ENCODE measurements at places on chromosomes 6 and 20.

DNA sequence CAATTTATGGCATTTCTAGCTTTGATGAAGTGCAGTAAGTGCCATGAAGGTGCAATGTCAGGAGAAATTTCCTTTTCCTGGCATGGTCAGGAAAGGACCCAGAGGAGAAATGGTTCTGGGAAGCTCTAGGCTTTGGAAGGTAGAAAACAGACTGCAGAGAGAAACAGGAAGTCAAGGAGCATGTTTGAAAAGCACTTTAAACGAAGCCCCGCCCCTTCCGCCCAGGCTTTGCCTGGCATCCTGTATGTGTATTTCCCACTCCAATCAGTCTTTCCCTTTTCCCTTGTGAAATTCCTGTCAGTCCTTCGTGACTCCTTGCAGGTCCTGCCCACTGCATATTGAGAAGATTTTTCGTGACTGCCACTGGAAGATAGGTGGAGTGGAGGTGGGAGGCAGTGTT lies 320.9 kb upstream of the SASH1 start:
- DNase-seq: no peak

GRCh38 chr6:25706314-25707014 lies 48.1 kb upstream of the SLC17A4 start:
- no peak for DNase-seq

GRCh38 chr6:127951172-127951917 lies 50.5 kb upstream of the THEMIS start:
- DNase-seq: no peak

DNA sequence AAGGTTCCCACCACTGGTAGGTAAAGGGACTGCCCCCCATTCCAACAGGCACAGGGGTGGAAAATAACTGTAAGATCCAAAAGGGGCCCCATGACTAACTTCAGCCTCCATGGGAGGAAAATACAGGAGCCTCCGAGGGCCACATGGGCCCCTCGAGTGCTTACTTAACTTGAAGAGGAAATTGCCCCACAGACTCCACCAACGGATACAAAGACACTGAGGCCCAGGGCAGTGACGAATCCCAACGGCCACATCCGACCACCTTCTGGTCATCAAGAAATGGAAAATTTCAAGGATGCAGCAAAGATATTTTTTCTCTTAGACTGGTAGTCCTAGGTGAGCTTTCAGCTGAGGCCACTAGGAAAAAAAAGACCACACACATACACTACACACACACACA lies 116.0 kb upstream of the MRPS10 start:
- no peak for DNase-seq

DNA sequence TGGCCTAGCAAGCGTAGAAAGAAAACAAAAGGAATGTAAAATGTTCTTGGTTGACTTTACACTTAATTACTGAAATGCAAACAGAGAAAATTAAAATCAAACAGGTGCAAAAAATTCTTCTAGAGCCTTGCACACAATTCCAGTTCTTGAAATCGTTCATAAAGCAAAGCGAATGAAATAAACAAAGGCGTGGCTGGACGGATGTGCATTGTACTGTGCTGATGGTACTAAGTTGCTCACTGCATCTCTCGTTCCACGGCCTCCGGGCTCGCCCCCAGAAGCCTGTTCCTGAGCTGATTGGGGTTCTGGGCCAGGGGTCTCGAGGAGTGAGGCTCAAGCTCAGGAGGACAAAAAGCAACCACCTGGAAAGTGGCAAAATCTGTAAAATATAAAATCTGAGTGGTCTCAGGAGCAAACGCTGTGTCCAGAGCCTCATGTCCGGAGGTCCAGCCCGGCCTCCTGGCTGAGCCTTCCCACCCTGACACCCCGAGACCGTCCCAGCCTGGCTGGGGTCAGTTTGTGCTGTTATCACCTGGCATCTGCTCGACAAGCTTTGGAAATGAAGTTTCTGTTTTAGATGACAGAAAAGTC lies 71.3 kb downstream of the TTLL2 start:
- no peak for DNase-seq

DNA sequence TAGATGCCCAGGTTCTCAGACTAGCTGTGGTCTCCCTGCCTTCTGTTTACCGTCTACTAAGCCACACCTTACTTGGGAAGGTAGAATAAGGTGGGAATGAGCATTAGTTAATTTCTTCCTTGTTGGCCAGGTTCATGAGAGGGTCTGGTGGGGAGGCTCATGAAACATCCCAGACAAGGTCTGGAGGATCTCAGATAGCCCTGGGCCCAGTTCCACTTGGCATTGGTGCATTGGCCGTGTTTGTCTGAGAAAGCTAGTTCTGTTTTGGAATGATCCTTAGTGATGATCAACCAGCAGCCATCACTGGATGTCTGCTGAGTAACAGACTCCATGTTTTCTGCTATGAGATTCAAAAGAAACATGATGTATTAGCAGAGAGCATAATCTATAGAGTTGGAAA lies 155.1 kb downstream of the SLC24A3 start:
- no peak for DNase-seq

GRCh38 chr20:48364688-48365421 lies 462.9 kb downstream of the PREX1 start:
- no peak for DNase-seq

DNA sequence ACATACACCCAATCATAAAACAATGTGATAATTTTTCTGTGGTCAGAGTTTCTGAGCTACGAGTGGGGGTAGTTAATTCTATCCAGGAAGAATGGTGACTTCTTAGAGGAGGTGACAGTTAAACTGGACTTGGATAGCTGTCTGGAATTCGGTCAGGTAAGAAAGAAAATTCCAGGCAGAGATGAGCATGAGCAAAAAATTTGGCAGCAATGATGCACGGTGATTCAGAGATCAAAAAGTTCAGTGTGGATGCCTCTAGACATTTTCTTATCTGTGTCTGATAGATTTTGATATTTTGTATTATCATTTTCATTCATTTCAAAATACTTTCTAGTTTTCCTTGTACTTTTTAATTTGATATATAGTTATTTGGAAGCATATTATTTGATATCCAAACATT lies 12.0 kb downstream of the RAET1E start:
- no peak for DNase-seq

- DNase-seq: no peak
These were observed 5.6 kb downstream of the TNFAIP3 start for GRCh38 chr6:137872581-137873115.

- DNase-seq: no peak
These were observed 7.7 kb downstream of the LRP11 start for GRCh38 chr6:149856256-149856994.

Data from stimulated activated CD4-positive, alpha-beta T cell treated with anti-CD3 and anti-CD28 coated beads, Interleukin-1b, Interleukin-23, amount 100 ng/mL, for 24 hours (primary cell).